ENCODE measurements at places on chromosomes 7 and 10. TPM values are rescaled to one million over a fixed set of nuclear protein-coding genes. Genes with fewer than 3 reads are reported as not detected.

DNA sequence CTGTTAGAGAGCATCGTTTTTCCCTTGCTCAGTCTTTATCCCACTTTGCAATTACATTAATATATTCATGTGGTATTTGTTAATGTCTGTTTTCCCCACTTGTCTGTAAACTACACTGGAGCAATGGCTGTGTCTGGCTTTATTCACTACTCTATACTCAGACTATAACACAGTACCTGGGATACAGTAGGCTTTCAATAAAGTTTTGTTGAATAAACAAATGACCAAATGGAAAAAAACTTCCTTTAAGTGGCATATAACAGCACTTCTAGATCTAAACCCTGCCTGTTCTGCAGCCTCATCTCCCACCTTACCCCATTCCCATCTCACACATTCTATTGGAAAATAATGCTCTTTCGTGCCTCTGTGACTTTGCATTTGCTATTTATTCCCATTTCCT lies 57.3 kb upstream of the SPOCK2 start:
- no peak for DNase-seq

GRCh38 chr10:100827819-100828737 lies 82.7 kb downstream of the PAX2 start:
- peak; percentile 24 for DNase-seq

- DNase-seq = no peak
Measured at GRCh38 chr10:26214551-26215395, 1.8 kb upstream of the GAD2 start.

DNA sequence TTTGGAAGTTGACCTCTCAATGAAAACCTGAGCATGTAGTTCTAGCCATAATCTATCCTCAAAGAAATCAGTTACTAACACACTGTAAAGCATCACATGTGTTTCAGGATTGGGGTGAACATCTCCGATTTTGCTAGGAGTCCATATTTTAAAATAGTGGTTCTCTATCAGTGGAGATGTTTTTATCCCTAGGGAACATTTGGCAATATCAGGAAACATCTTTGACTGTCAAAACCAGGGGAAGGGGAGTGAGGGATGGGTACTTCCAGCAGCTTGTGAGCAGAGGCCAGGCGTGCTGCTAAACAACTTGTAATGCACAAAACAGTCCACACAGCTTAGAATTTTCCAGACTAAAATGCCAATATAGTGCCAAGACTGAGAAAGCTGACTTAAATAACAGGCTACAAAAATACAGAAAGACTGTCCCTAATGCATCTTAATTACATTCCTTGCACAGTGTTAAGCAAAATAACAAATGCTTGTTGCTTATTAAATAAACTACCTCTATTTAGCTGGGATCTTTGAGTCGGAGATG lies 120.9 kb downstream of the CRPPA start:
- DNase-seq = no peak

- DNase-seq = no peak
Measured at GRCh38 chr7:95394370-95394769, 1.8 kb downstream of the PON3 start.

DNA sequence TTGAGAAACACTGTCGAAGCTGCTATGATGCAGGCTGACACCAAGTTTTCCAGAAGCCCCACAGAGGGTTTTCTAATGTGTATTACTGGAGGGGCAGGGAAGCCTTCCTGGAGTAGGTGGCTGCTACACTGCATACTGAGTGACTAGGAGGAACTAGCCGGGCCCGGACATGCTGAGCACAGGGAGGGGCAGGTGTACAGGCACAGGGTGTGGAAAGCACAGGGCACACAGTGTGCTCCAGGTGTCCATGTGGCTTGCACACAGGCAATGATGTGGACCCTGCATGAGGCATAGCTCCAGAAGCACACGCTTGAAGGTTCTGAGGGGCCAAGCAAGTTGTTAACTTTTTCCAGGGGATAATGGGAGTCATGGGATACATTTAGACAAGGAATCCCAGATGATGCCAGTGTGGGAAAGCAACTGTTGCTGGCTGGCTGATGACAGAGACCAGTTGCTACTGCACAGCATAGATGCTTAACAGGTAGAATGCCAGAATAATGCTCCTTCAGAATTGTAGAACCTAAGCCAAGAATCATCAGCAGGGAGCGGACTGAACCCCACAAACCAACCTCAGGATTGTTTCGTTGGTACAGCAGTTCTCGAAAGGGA lies 14.6 kb downstream of the DHX32 start:
- DNase-seq = no peak

DNA sequence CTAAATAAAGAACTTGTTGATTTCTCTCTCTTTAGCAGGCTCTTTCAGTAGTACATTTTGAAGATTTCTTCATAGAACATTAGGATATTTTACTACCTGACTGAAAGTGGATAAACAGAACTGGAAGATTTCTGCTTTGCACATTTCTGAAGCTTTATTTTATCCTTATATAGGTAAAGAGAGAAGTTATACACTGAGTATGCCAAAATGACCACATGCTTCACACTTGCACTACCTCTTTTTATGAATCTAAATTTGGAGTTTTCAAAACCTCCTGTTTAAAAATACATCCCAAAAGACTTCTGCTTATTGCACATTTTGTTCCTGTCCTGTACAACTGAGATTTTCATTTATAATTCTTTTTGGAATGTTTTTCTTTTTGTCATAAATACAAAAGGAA lies 197.4 kb upstream of the PRPS1L1 start:
- DNase-seq = no peak

RPEL1 gene
- not detected for total RNA-seq

MAGI2 gene
- 0.57 TPM for total RNA-seq

ZNRF2 gene
- total RNA-seq = 8.1 TPM

SEMA3C gene
- total RNA-seq = 12.4 TPM

LIPF gene
- not detected for total RNA-seq
